DND-41 (cell line): ENCODE measurements at places on chromosomes 3 and 15.

GRCh38 chr3:126269354-126269753 lies 87.9 kb downstream of the KLF15 start:
- no peak for DNase-seq

GRCh38 chr3:55313666-55314065 lies 173.4 kb downstream of the WNT5A start:
- no peak for DNase-seq

DNA sequence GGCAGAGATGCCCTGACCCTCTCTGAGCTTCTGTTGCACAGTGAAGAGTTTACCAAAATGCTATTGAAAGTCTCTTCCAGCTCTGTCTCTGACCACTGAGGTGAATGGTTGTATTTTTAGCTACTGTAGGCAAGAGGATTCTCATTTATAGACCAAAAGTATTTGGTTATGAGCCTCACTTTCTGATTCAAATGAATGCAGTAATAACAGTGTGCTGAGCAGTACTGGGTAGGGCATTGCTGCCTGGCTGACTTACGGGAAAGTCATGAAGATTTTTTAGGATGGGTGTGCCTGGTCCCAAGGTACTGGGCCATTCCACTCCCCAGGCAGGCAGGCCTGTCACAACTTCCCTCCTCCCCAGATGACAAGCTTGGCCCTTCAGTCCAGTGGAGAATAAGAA lies 15.5 kb downstream of the PLA1A start:
- DNase-seq = no peak

- no peak for DNase-seq
Observed at GRCh38 chr3:112059497-112059896, 25.0 kb downstream of the TMPRSS7 start.
